Fibroblast of skin of back (primary cell): ENCODE measurements at places on chromosomes 7 and 10.
A peak's percentile ranks its signal among the peaks of the same experiment; 100 is the strongest.

DNA sequence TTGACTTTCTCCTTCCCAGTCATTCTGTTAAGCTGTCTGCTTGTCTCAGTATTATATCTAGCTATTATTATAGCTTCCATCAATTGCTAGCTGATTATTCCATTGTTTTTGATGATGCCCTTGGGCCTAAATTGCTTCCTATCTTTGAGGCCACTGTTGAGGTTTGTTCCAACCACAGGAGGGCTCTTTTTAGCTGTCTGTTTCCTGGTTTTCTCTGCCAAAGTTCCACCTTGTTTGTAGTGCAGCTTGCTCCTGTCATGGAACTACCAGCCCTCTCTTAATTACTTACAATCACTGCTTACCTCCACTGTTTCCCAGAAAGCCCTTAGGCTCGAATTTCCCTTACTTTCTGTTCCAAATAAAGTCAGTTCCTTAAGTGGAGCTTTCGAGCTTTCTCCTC is 118.7 kb upstream of the SEC61G start:
- DNase-seq: no peak

GRCh38 chr10:129331207-129331838 is 135.7 kb upstream of the MGMT start:
- no peak for DNase-seq

GRCh38 chr7:143255564-143255963 is 7.7 kb upstream of the GSTK1 start:
- DNase-seq: peak; percentile 32

DNA sequence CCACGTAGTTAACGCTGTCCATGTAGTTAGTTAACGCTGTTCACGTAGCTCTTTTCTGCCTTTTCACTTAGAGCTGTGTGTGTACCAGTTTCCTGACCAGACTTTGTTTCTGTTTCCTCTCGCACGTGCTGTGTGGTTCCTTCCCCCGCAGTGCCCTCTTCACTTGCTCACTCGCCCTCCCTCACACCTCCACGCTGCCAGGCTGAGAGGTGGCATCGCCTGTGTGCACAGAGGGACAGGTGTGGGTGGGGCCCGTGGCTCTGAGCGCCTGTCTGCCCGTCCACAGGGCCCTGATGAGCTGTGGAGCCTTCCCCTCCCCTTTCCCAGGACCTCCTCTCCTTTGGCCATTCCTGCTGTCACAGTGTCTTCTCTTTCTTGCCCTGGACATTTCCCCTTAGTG is 30.6 kb downstream of the WDR37 start:
- DNase-seq: no peak

- peak; percentile 83 for DNase-seq
These were observed 9.1 kb upstream of the FXYD4 start for GRCh38 chr10:43362191-43362839.

GRCh38 chr7:15305002-15305600 is 256.7 kb downstream of the AGMO start:
- peak; percentile 69 for DNase-seq

- no peak for DNase-seq
These were observed 78.2 kb downstream of the VPS41 start for GRCh38 chr7:38830826-38831225.

DNA sequence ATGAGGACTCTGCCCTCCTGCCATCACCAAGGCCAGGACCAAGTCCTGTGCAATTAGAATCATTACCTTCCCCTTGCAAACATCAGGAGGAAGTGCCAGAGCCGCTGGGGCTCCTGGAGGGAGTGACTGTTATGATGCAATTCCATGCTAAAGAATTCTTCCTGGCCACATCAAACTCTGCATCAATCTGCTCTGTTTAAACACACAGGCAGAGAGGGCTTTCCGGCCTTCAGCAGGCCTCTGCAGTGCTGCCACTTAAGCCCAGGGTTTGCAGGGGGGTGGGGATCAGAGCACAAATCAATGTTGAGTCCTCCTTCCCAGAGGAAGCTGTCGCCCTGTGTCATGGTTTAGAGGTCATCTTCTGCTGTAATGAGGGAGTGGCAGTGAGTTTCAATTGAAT is 58.1 kb downstream of the CTBP2 start:
- peak; percentile 58 for DNase-seq

GRCh38 chr10:59508296-59508695 is 145.9 kb upstream of the FAM13C start:
- no peak for DNase-seq

DNA sequence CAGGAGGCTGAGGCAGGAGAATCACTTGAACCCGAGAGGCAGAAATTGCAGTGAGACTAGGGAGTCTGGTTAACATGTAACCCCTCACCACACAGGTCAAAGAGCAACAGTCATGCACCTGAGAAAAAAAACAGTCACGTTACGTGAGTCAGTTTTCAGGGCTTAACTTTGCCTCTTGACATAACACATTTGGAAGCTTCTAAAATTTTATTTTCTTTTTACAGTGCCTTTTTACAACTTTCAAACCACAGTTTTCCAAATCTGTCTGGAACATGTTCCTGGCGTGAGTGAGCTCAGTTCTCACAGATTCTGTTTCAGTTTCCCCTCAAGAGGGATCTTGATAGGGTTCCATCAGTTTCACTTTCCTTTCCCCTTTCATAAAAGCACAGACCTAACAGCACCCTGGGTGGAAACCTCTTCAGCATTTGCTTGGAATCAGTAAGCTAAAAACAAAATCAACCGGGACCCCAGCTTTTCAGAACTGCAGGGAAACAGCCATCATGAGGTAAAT is 4.4 kb downstream of the IFIT3 start:
- peak; percentile 49 for DNase-seq

GRCh38 chr10:26251925-26252324 is 35.4 kb downstream of the GAD2 start:
- no peak for DNase-seq

DNA sequence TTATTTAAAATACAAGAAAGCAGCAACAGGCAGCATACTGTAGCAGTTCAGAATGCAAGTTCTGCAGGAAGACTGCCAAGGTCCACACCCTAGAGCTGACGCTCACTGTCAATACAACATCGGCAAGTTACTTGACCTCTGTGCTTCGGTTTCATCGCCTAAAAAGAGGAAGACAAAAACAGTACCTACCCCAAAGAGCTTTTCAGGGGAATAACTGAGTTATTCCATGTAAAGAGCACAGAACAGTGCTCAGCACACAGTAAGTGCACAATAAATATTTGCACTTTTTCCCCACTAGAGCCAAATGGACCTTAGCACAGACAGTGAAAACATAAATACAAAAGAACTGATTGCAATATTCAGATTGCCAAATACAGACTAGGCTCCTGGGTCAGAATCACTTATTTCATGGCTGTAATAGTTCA is 88.6 kb downstream of the USP6NL start:
- no peak for DNase-seq

DNA sequence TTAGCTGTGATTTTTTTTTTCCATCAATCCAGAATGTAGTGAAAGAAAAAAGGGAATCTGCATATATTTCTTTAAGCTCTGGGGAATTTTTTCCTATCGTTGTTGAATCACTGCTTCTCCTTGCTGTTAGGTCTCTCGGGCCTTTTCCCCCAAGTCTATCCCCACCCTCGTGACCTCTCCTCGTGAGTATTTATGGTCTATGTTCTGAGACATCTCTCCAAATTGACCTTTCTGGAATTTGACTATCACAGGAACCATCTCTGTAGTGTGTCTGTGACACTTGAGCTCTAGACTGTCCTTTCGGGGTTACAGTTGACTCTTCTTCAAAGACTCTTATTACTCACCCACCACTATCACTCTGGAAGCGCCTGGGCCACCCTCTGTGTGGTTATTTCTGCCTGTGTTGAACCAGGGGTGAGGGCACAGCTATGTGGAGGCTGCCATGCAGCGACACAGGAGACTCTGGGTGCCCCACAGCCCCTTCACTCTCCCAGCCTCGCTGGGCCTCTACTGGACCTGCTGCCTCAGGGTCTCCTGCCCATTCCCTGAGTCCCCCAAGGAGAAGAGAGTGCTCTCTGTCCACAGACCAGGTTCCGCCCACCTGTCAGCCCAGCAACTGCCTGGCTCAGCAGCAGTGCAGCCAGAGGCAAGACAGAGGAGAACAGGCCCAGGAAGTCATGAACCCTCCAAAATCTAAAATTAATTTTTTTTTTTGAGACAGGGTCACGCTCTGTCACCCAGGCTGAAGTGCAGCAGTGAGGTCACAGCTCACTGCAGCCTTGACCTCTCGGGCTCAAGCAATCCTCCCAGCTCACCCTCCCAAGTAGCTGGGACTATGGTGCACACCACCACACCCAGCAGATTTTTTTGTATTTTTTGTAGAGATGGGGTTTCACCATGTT is 45.7 kb upstream of the PTPRN2 start:
- DNase-seq: no peak

- no peak for DNase-seq
These were observed 346.7 kb downstream of the NRG3 start for GRCh38 chr10:82221601-82222149.

DNA sequence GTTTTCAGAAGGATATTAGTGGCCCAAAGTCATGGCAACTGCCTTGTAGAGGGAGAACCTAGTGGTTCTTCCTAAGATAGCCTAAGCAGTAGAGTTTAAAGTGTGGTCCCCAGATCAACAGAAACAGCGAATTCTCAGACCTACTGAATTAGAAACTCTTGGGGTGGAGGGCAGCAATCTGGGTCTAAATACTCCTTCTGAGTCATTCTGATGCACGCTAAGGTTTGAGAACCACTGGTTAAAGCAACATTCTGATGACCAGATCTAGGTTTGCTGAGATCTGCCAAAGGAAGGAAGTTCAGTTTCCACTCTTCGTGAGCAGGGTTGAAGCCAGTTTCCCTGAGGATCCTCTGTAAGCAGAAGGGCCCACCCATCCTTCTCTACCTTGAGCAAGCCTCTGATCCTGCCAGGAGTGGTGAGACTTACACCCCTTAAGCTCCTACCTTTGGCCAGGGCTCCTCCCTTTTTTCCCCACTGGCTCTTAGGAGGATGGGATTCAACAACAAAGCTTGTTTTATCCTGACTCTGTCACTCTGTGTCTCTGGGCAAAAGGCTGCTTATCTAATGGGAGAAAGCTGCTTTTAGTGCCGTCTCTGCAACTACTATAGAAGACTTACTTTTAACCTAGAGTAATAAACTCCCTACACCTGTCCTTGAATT is 26.8 kb upstream of the TRUB1 start:
- no peak for DNase-seq

GRCh38 chr10:6033954-6034353 is 28.2 kb downstream of the IL2RA start:
- peak; percentile 6 for DNase-seq

DNA sequence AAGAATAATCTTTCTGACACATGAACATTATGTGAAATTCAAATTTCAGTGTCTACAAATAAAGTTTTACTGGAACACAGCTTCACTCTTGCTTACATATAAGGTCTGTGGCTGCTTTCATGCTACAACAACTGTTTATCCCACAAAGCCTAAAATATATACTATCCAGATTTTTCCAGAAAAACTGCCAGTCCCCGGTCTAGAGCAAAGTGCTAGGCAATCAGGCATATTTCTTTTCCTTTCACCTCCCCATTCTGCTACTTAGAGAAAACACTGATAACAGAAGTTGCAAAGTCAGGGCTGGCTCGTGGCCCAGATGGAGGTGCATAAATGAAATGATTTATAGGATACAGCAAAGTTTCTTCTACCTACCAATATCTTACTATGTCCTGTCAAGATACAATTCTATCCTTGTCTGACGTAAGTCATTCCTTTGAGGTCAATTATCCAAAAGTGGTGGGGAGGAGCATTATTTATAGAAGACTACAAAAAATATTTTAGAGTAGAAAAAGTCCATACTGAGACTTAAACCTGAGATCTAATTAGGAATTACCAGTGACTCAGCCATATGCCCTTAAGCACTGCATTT is 384.1 kb downstream of the NXPH1 start:
- no peak for DNase-seq

DNA sequence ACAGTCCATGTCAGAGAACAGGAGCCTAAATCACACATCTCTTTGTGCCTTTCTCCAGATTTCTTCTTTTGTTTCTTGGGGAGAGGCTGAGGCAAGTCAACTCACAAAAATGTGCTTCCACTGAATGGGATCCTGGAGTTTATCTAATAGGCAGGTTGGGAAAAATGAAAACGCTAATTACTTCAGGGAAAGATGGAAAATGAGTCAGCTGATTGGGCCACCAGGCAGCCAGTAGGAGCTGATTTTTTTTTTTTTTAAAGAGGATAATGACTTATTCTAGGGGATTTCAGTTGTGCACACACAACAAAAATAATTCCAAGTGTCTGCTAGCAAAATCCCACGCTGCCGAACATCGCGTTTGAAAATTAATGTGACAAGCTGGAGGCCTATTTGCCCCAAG is 412.8 kb upstream of the ZMIZ1 start:
- no peak for DNase-seq

DNA sequence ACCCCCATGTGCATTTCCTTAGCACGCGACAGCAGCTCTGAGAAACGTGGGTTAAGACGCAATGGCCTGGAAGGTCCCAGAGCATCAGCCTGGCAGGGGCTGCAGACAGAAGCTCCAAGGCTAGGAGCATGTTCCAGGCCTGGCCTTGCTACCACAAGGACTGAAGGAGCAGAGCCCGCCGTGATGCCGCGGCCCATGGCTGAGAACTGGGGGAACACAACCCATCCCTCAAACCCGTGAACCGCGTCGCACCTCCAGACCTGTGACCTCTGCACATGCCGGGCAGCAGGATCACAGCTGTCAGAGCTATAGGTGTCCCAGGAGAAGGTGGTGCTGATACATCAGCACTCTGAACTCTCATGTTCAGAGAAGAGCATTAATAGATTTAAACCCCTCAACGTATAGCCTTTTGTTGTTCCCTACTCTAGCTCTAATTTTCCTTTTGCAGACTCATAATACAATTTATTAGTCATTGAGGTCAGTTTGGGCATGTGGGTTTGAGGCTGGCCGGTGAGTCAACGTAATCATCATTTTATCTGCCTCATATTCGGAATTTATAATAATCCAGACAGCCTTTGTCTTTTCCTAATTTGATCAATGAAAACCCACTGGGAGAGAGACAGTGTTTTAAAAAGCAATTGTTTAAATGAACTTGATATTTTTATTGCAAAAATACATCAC is 222.5 kb upstream of the TCERG1L start:
- no peak for DNase-seq

DNA sequence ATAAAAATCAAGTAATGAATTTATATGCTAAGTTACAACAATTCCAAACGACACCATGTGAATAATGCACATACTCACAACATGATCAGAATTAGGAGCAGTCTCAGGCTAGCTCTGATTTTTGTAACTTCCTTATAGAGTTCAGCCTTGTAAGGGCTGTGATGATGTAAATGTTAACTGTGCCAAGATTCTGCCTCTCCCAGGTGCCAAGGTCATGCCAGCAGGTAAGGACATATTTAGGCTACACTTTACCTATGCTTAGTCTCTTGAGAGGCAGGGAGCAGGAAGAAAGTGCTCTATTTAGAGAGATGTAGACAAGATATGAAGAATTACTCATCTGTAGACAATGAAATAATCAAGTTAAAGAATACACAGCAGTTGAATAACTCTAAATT is 53.6 kb upstream of the AGR3 start:
- no peak for DNase-seq

- DNase-seq: peak; percentile 84
These were observed 106.3 kb downstream of the ANK3 start for GRCh38 chr10:60283397-60283796.
